ENCODE measurements at places on chromosomes 1 and 21.

DNA sequence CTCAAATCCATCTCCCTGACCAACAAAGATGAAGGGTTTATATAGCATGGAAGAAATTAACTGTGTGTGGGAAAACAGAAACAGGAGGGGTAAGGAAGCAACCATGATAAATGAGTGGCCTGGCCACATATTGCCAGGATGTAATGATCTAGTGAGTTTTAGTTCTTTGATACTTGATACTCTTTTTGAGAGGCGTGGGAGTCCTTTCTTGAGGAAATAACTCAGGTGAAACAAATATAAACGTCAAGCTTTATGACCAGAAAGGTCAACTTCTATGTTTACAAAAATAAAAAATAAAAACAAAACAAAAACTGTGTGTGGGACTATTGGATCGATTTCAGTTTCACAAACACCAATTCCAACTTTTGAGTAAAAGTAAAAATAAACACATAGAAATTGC, 860.8 kb upstream of the B3GALT2 start:
- DNase-seq = no peak

DNA sequence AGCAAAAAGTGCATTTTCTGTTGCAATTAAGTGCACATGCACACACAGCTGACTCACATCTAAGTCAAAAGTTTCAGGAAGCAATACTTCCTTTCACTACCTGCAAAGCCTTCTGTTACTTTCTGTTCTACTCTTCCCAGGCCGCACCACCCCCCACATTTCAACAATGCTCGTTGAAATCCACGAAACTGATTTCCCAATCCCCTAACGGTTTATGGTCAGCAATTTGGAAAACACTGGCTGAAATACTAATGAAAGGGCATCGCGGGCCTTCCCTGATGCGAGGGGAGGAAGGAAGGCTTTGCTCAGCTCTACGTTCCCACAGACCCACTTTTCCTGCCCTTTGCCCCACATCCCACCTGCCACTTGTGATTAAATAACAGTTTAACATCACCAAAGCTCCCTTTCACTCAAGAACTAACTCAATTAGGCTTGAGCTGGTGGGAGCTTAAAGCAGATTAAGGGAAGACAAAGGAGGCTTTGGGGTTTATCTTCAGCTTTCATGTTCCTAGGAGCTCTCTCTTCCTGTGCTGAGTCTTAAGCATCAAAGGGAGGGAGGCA, 243.2 kb upstream of the RAB4A start:
- no peak for DNase-seq

GRCh38 chr1:58189453-58189852, 357.1 kb downstream of the OMA1 start:
- no peak for DNase-seq

- no peak for DNase-seq
Measured at GRCh38 chr1:50271968-50272578, 151.2 kb downstream of the DMRTA2 start.

DNA sequence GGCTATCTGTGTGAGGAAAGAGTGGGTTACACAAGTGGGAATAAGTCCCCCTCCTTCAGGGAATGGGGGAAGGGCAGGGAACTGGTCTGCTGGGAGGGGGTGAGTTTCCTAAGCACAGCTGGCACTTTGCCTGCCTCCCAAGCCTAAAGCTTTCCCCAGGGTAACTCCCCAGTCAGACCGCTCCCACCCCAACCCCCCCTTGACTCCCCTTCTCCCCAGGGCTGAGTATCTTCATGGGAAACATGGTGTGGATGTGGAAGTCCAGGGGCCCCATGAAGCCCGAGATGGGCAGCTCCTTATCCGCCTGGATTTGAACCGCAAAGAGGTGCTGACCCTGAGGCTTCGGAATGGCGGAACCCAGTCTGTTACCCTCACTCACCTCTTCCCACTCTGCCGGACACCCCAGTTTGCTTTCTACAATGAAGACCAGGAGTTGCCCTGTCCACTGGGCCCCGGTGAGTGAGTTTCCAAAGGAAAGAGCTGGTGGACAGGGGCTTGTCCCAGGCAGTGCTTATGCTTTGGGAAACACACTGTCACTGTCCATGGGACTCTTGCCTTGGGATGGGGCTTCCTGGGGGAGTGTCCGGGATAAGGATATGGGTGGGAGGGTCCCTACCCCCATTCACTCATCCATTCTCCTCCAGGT, 14.9 kb downstream of the MOV10 start:
- DNase-seq = no peak

- no peak for DNase-seq
Measured at GRCh38 chr21:27454234-27454633, 487.3 kb upstream of the ADAMTS5 start.

- no peak for DNase-seq
Measured at GRCh38 chr1:175620376-175620775, 123.0 kb downstream of the TNR start.

GRCh38 chr1:197915862-197916499, 1.2 kb upstream of the LHX9 start:
- DNase-seq = peak; percentile 64

- no peak for DNase-seq
Measured at GRCh38 chr21:34967509-34968289, 81.4 kb downstream of the RUNX1 start.

GRCh38 chr1:37035796-37036666, 1.7 kb upstream of the GRIK3 start:
- DNase-seq = no peak

- no peak for DNase-seq
Measured at GRCh38 chr21:38041493-38041892, 125.2 kb upstream of the KCNJ6 start.

GRCh38 chr1:65109487-65109886, 38.5 kb upstream of the AK4 start:
- DNase-seq = no peak

DNA sequence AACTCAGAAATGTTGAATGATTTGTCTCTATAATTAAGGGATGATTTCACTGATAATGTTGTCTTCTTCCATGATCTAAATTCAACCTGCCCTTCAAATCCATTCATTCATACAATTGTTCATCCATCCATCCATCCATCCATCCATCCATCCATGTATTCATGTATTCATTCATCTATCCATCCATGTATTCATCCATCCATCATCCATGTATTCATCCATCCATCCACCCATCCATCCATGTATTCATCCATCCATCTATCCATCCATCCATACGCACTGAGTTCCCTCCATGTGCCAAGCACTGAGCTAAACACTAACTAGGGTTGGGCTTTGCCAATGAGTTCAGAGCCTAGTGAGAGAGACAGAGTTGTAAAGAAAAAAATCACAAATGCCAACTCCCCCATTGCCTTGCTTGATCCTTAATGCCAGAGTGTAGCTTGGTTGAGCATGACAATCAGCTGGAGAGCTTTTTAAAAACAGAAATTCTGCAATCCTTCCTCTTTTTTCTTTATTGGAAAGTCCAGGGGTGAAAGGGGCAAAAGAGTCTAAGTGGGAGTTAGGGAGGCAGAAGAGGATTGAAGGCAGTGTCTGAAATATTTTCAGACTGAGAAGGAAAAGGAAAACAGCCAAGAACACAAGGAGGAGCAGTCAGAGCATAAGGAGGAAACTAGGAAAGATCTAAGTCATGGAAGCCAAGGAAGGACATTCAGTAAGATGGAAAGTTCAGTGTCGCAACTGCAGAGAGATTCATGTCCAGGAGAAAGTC, 92.4 kb upstream of the ERG start:
- DNase-seq = no peak

- no peak for DNase-seq
Measured at GRCh38 chr21:42806509-42807140, 72.7 kb downstream of the WDR4 start.
